ENCODE measurements at places on chromosomes 4 and X.
A peak's percentile ranks its signal among the peaks of the same experiment; 100 is the strongest.

DNA sequence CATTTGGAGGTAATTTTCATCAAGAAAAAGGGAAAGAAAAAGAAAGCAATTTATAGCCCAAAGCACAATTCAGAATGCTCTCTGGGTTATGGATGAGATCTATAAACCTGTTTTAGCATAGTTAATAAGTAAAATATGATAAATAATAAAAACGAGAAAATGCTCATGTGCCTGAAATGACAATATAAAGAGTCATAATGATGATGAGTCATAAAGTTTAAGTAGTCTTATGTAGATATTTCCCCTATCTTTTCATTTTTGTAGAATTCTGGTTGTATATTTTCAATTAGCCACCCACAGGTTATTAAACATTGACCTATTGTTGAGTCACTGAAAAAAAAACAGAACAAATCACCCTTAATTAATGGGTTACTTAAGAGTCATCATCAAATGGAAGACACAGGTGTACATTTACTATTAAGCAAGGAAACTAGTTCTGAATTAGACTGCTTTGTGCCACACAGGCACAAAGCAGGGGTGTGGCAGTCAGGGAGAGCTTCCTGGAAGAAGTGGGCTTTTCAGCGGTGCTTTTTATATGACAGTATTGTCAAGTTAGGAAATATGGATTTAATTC, 29.3 kb downstream of the BEND4 start:
- H3K27ac ChIP-seq, result no peak overlapping the region
- peaks cover 4% of the 10 kb centered on the region for H3K4me1 ChIP-seq
- peaks cover 8% of the 10 kb centered on the region for H3K27me3 ChIP-seq
- H3K36me3 ChIP-seq, result no peaks in the 10 kb centered on the region
- H3K4me3 ChIP-seq, result no peak overlapping the region

- peaks cover 33% of the 10 kb centered on the region for H3K4me1 ChIP-seq
- no peak for DNase-seq
- H3K27me3 ChIP-seq, result peaks cover 3% of the 10 kb centered on the region
- H3K36me3 ChIP-seq, result peaks cover 9% of the 10 kb centered on the region
- H3K4me3 ChIP-seq, result peak overlapping the region; percentile 83
- peak overlapping the region; percentile 86 for H3K27ac ChIP-seq
Measured at GRCh38 chrX:74535086-74535407, 79.4 kb downstream of the RLIM start.

GRCh38 chr4:174214101-174214878, 69.2 kb downstream of the FBXO8 start:
- no peak for DNase-seq
- H3K27ac ChIP-seq, result no peak overlapping the region
- peaks cover 4% of the 10 kb centered on the region for H3K36me3 ChIP-seq
- H3K27me3 ChIP-seq, result peaks cover 58% of the 10 kb centered on the region

DNA sequence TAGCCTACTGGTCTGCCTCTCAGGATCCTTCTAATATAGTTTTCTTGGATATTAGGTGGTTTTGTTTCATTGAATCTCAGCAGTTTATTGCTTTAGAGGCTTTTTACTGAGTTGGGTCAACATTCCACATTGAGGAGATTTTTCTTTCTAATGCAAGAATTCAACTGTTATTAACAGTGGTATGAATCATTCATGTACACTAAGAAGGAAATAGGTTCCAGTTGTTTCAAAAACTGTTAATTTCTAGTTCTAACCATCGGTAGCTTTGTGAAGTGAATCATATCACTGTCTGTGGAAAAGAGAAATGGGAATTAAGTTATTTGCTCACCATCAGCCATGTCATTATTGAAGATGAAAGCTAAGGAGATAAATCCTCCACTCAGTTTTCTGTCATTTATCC, 331.5 kb downstream of the RPA4 start:
- no peaks in the 10 kb centered on the region for H3K36me3 ChIP-seq
- peak overlapping the region; percentile 57 for H3K27ac ChIP-seq
- H3K4me3 ChIP-seq, result peak overlapping the region; percentile 45
- peaks cover 51% of the 10 kb centered on the region for H3K4me1 ChIP-seq
- no peaks in the 10 kb centered on the region for H3K27me3 ChIP-seq

DNA sequence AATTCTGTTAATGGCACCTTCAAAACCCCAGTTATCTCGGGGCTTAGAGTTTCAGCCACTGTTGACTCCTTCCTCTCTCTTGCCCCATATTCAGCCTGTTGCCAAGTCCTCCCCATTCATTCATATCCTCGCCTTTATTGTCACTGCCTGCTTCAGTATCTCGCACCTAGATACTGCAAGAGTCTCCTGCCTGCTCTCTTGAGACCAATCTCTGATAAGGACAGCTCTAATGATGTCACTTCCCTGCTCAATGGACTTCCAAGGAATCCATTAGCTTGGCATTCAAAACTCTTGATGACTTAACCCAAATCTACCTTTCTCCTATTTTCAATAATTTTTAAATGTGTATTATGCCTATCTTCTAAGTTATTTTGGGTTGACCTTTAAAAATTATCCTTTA, 1.1 kb upstream of the UBE2A start:
- H3K27ac ChIP-seq, result peak overlapping the region; percentile 97
- DNase-seq, result no peak
- H3K4me3 ChIP-seq, result peak overlapping the region; percentile 95
- no peaks in the 10 kb centered on the region for H3K27me3 ChIP-seq
- peaks cover 14% of the 10 kb centered on the region for H3K4me1 ChIP-seq

- no peaks in the 10 kb centered on the region for H3K27me3 ChIP-seq
- no peak overlapping the region for H3K4me3 ChIP-seq
- peak; percentile 13 for DNase-seq
- H3K4me1 ChIP-seq, result peaks cover 12% of the 10 kb centered on the region
- H3K36me3 ChIP-seq, result no peaks in the 10 kb centered on the region
Measured at GRCh38 chrX:23820235-23820782, 37.3 kb downstream of the SAT1 start.

Data from HFFc6 (cell line).